ENCODE measurements at places on chromosomes 6 and 20.
A peak's percentile ranks its signal among the peaks of the same experiment; 100 is the strongest.

DNA sequence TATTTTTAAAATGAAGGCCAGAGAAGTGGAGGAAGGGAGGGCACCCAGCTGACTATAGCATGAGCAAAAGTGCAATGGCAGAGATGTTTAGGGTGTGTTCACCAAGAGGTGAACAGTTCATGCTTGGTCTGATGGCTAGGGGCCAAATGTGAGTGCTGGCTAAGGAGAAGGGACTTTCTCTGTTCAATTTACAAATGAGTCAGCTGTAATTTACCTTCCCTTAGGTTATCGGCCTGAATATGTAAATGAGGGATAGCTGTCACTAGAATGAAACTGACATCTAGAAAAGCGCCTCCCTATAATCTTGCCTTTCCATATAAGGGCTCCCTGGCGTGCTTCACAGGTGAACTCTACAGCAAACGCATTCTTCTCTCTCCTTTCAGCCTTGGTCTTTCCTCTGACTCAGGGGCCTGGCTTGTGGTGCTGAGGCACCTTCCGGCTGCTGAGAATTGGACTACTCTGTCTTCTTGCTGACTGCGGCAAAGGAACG lies 114.7 kb upstream of the BACH2 start:
- no peak overlapping the region for H3K4me3 ChIP-seq
- H3K4me1 ChIP-seq = no peaks in the 10 kb centered on the region
- no peaks in the 10 kb centered on the region for H3K36me3 ChIP-seq

- no peaks in the 10 kb centered on the region for H3K36me3 ChIP-seq
- no peak overlapping the region for H3K4me3 ChIP-seq
- no peaks in the 10 kb centered on the region for H3K4me1 ChIP-seq
- H3K27ac ChIP-seq = no peak overlapping the region
- no peaks in the 10 kb centered on the region for H3K27me3 ChIP-seq
Measured at GRCh38 chr6:102619585-102619984, 1226.1 kb downstream of the GRIK2 start.

DNA sequence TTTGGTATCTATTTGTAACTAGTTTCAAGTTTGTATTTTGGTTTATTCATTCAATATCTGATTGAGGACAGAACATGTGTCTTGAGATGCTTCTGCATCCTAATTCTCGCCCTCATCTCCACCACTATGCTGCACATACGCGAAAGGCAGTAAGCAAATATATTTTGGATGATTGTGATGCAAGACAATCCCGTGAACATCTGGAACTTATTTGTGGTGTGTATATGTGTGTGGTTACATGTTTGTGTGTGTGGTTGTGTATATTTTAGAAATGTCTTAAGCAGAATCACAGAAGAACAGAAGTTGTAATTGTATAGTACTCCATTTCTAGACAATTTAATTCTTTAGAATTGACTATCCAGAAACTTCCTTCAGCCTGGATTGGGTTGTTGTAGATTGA lies 35.1 kb upstream of the RNF144B start:
- no peak overlapping the region for H3K4me3 ChIP-seq
- no peak for DNase-seq
- no peaks in the 10 kb centered on the region for H3K4me1 ChIP-seq
- no peaks in the 10 kb centered on the region for H3K36me3 ChIP-seq

- no peak for DNase-seq
- H3K4me3 ChIP-seq = no peak overlapping the region
Measured at GRCh38 chr20:40583205-40583604, 105.8 kb downstream of the MAFB start.

DNA sequence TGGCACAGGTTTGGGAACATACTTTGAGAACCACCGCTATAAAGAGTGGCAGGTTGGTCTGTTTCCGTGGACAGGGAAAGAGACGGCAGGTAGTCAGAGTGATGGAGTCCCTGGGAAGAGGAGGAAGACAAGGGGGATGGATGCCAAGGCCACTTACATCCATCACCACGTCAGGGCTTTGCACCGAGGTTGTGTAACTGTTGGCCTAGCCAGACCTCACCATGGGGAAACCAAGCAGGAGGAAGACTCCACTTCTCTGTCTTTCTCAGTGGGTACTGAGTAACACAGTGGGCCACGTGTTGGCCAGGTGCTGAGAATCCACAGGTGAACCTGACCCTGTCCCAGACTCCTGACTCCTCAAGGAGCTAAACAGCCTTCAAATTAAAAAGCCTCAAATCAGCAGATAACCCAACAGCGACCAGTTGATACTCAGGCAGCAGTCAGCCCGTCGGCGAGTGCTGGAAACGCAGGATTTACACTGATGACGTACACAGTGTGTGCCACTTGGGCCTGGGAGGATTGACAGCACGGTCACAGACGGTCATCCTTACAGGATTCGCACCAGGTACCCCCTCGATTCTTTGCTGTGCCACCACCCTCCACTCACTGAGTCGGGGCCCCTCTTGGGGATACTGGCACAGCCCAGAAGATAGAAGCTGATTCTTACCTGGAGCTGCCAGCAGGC lies 134.6 kb upstream of the SNX9 start:
- H3K36me3 ChIP-seq = no peaks in the 10 kb centered on the region
- H3K27me3 ChIP-seq = no peaks in the 10 kb centered on the region
- H3K4me1 ChIP-seq = peaks cover 6% of the 10 kb centered on the region
- H3K27ac ChIP-seq = no peak overlapping the region
- no peak overlapping the region for H3K4me3 ChIP-seq
- no peak for DNase-seq

- no peak overlapping the region for H3K27ac ChIP-seq
- no peaks in the 10 kb centered on the region for H3K4me1 ChIP-seq
- no peaks in the 10 kb centered on the region for H3K36me3 ChIP-seq
- H3K27me3 ChIP-seq = no peaks in the 10 kb centered on the region
Measured at GRCh38 chr6:118968416-118968815, 33.5 kb upstream of the MCM9 start.

DNA sequence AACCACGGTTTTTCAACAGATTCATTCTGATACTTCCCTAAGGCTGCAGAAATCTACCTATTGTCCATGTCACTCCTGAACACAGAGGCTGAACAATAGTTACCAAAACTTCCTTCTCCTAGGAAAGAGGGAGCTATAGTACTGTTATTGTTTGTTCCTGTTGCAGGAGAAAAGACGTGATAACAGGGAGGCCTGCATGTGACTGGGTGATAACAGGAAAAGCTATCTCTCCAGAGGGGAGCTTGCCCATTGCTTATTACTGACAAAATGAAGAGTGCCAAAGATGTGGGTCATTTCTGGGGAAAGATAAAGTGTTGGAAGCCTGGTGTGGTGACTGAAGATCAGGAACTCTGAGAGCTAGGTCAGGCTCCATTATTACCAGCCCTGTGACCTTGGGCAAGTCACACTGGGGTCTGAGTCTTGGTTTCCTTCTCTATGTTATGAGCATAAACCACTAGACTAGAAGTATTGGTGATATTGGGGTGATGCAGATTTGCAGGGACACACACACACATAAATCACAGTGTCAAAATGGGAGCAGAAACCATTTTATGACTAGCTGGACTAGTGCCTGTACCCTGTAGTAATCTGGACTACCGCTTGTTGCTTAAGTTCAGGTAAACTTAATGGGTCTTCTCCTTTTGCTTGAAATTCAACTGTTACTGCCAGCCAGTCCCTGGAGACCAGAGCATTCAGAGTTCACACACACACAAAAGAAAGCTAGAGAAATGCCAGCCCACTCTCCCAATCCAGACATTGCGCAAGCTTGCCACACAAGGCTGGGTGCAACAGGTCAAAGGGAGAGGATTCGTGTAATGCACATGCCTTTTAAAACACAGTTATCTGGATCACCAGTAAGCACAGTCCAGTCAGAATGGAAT lies 136.0 kb upstream of the CNR1 start:
- no peaks in the 10 kb centered on the region for H3K36me3 ChIP-seq
- no peaks in the 10 kb centered on the region for H3K4me1 ChIP-seq
- no peak for DNase-seq
- H3K27me3 ChIP-seq = no peaks in the 10 kb centered on the region
- no peak overlapping the region for H3K4me3 ChIP-seq

DNA sequence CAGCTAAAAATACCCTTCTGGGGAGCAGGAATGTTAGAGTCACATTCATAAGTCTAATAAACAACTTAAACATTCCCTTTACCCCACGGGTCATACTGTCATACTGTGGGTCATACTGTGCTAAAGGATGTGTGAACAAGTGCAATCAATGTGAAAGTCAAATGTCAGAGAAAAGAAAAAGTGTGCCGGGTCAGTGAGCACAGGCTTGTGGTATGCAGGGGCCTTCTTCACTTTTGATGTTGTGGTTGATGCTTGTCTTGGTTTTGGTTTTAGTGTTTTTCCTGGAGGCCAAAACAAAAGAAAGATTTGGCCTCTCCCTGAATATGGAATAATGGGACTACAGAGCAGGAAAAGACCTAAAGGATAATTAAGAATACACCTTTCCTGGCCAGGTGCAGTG lies 267.9 kb upstream of the PLN start:
- H3K36me3 ChIP-seq = no peaks in the 10 kb centered on the region
- no peak overlapping the region for H3K27ac ChIP-seq
- no peak for DNase-seq
- H3K27me3 ChIP-seq = no peaks in the 10 kb centered on the region

GRCh38 chr6:109717971-109718370 lies 26.9 kb downstream of the FIG4 start:
- H3K27ac ChIP-seq = no peak overlapping the region
- no peaks in the 10 kb centered on the region for H3K36me3 ChIP-seq
- H3K27me3 ChIP-seq = no peaks in the 10 kb centered on the region
- no peaks in the 10 kb centered on the region for H3K4me1 ChIP-seq
- no peak overlapping the region for H3K4me3 ChIP-seq

GRCh38 chr20:31595654-31596411 lies 9.3 kb upstream of the ID1 start:
- H3K27ac ChIP-seq = peak overlapping the region; percentile 73
- H3K36me3 ChIP-seq = no peaks in the 10 kb centered on the region
- H3K4me3 ChIP-seq = no peak overlapping the region
- no peaks in the 10 kb centered on the region for H3K27me3 ChIP-seq
- H3K4me1 ChIP-seq = peaks cover 33% of the 10 kb centered on the region
